ENCODE measurements at places on chromosomes 1 and 21.

GRCh38 chr1:96596226-96596922 is 125.2 kb upstream of the PTBP2 start:
- DNase-seq: peak; percentile 24

- DNase-seq: no peak
Observed at GRCh38 chr21:42578034-42578433, 64.4 kb downstream of the SLC37A1 start.

DNA sequence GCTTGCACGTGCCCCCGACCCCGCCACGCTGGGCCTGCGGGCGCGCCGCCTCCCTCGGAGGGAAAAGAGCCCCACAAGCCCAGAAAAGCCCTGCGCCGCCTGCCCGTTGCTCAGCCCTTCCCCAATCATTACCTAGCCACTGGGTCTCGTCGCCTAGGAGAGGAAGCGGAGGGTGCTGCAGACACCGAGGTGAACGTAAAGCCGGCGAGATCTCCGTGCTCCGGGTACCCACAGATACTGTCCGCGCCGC is at the start of gene ENO1:
ENO1 (minus strand) TSS at position 239 of the 250 bp plus-strand sequence. CDS start 3,778 bp downstream, outside the sequence.
- no peak for DNase-seq

GRCh38 chr1:91776068-91776794 is 109.7 kb downstream of the TGFBR3 start:
- no peak for DNase-seq

DNA sequence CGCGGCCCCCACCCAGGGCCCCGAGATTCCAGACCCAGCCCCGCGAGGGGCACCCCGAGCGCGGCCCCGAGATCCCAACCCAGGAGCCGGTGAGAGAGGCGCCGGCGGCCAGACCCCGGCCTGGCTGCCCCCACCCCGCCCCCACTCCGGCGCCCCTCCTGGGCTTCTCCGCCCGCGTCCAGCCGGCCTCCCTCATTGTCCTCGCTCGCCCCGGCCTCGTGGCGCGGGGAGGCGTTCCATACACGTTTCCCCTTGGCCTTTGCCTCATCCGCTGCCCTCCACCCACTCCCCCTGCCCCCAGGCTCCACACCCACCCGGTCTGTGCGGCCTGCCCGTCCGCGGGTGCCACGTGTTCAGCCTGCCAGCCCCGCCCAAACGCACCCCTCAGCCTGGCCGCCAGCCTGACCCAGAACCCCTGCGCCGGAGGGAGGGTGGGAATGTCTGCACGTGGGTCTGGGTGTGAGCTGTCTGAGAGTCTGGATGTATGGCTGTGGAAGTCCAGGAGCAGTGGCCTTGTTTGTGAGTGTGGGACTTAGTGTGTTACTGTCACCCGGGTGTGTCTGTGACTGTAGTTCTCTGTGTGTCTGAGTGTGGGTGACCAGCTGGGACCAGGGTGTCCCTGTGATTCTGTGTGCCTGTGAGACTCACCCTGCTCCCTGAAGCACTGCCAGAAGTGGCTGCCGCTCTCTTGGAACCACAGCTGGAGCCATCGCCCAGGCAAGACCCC is 681 bp downstream of the B4GALT2 start:
- DNase-seq: peak; percentile 87

GRCh38 chr1:17776426-17776825 is 21.3 kb downstream of the ACTL8 start:
- DNase-seq: no peak

DNA sequence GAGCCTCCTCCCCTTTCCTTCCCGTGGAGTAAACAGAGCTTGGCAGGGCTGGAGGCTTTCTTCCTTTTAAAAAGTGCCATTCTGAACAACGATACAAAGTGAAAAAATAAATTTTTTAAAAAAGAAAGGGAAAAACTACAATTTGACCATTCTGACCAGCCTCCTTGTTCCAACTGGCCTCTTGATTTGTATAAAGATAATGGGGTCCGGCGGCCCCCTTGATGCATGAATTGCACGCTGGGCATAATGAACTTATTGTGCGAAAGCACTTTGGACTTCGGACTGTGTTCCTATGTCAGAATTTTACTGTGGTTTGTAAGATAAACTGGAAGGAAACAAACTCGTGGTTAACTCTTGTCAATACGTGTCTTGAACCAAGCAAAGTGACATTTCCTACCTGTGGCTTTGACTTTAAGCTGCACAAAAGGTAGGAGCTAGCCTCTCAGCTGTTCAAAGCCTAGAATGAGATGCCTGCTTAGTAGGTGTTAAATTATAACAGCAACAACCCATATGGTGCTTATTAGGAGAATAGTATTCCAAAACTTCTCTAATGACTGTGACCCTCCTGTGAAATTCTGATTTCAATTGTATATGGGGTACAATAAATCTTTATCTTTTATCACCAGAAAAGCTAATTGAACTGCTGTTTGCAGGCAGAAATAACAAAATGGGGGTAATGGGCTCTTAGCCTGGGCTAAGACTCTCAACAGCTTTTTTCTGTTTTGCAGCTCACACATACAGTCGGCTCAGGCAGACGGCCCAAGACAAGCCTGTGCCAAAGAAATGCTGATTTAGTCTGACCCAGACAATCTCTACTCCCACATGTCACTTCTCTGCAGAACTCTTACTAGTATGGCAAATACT is 9.3 kb downstream of the IRF2BP2 start:
- DNase-seq: peak; percentile 64

- peak; percentile 34 for DNase-seq
Observed at GRCh38 chr1:39692152-39693074, 1.2 kb upstream of the HPCAL4 start.

- no peak for DNase-seq
Observed at GRCh38 chr1:70188522-70188921, 16.9 kb downstream of the LRRC40 start.

Measured in K562 (cell line).